Memory B cell (primary cell): ENCODE measurements at places on chromosomes 2 and 18.

GRCh38 chr2:152223977-152224376 is 48.4 kb upstream of the STAM2 start:
- DNase-seq: no peak

DNA sequence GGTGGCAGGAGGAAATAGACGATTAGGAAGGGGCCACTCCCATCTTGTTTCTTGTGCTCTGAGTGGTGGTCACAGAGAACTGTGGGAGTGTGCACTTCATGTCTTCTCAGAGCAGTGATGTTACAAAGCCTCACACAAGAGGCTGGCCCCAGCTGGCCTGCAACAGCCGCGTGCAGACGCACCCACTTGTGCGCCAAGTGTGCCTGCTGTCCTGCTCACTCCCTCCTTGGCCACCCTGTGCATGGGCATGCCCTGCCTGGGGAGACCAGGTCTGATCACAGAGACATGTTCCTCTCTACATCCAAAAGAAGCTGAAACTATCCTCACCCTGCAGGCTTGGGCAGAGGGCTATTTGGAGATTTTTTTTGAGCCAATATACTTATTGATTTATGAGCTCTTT is 108.4 kb downstream of the MRO start:
- DNase-seq: no peak

DNA sequence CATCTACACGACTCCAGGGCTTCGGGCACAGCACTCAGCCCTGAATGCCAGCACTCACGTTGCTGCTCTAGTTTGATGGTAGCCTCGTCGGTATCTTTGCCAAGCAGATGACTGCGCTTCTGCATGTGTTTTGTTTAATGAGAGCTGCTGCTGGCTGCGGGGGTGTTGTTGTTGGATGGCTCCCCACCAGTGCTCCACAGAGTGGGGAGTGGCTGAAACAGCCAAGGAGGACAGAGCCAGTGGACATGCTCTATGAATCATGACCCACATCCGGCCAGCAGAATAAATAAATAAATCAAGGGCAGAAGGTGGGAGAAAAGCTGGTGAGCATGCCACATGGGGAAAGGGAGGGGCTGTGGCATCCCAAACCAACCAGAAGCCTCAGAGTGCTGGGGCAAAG is 131.2 kb upstream of the SOX11 start:
- DNase-seq: no peak

GRCh38 chr18:59249199-59249774 is 24.0 kb downstream of the RAX start:
- DNase-seq: no peak

- no peak for DNase-seq
Measured at GRCh38 chr2:230400041-230400440, 16.0 kb upstream of the SP100 start.

GRCh38 chr2:121019071-121019470 is 265.9 kb downstream of the TFCP2L1 start:
- DNase-seq: no peak

DNA sequence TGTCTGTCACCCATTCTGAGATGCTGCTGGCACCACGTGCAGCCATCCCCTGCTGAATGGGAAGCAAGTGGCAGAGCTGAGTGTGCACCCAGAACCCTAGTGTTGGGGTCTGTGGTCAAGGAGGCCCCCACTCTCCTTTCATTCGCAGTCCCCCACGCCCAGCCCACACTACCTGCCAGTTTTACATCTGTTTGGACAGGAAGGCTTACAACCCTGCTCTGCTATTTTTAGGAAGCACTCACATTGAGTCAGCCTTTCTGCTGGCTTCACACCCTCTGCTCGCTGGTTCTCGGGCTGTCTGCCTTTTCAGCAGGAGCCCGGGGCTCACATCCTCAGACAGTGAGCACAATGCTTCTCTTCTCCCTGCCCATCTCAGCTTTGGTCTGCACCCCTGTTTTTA is 10.7 kb upstream of the ADCY3 start:
- DNase-seq: no peak
